LHCN-M2 (cell line): ENCODE measurements at places on chromosomes 2 and 18. TPM values are rescaled to one million over a fixed set of nuclear protein-coding genes. Genes with fewer than 3 reads are reported as not detected.

GRCh38 chr2:24253303-24253919, 78.6 kb downstream of the FAM228A start:
- DNase-seq = peak; percentile 29

Gene INHBB
- 0.26 and 0.46 TPM in 2 replicates for total RNA-seq

Gene COL4A3
- not detected in 2 replicates for total RNA-seq

Gene VIT
- total RNA-seq = 0.51 and 1.0 TPM in 2 replicates

- DNase-seq = peak; percentile 37
Measured at GRCh38 chr2:23452853-23453420, 68.0 kb downstream of the KLHL29 start.
